NCI-H1694 (cell line): ENCODE measurements at places on chromosomes 3 and 15.

- no peak for DNase-seq
Observed at GRCh38 chr3:62007036-62007435, 366.3 kb downstream of the FEZF2 start.

- DNase-seq = no peak
Observed at GRCh38 chr3:49279376-49279775, 2.3 kb upstream of the C3orf62 start.

- peak; percentile 37 for DNase-seq
Observed at GRCh38 chr3:45082142-45082538, 56.0 kb downstream of the CLEC3B start.

GRCh38 chr15:50247819-50248655, 17.5 kb downstream of the HDC start:
- DNase-seq = no peak

- DNase-seq = no peak
Observed at GRCh38 chr3:42803414-42804105, 730 bp downstream of the HIGD1A start.

- no peak for DNase-seq
Observed at GRCh38 chr15:45948181-45948621, 313.4 kb downstream of the SQOR start.

DNA sequence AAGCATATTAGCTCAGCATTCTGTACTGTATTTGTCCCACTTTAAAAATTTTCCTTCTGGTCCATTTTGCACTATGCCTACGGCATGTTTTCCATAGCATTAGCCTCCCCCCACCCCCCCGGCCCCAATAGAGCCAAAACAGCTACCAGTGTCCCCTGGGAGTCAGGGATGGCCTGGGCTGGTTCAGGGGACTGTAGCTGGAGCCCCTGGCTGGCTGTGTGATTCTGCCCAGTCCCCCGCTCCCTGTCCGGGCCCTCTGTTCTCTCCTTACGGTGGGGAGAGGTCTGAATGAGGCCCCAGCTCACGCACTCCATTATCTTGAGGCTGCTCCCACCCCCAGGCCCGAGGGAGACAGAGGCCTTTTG, 70.1 kb downstream of the KLF15 start:
- DNase-seq = no peak

DNA sequence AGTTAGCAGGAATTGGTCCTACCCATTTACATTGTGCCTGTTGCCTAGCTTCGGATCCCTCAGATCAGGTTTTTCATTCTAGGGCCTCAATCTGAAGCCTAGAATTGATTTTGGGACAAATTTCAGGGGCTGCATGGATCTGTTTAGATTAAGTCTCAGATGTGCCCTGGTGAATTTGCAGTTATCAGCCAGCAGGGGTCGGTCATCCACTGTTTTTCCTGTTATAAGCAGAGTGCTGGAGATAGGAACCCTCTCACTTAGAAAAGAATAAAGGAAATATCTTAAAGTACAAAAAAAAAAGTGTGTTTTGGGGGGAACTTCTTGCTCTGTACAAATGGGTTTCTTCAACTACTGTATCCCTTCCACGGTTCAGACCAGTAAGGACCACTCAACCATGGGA, 212.5 kb downstream of the BCHE start:
- no peak for DNase-seq

- no peak for DNase-seq
Observed at GRCh38 chr3:60250206-60250605, 1001.0 kb downstream of the FHIT start.

DNA sequence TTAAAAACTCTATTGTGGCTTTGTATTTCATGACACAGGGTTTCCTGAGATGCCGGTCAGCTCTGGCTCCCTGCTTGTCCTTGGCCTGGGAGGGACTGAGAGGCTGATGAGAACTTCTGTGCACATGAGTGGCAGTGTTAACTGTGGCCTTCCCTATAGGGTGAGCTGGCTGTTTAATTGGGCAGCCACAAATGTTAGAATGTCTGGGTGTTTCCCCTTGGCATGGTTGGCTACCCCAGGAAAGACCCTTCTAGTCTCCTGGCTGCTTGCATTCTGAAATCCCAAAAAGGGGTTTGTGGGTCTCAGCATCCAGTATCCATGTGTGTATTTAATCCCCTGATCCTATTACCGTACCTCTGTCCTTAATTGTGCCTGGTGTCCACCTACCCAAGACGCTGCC, 3.0 kb upstream of the KLF13 start:
- DNase-seq = no peak
